ENCODE measurements at places on chromosomes 4 and X.

- DNase-seq, result no peak
Measured at GRCh38 chr4:111652236-111652635, 493.0 kb upstream of the FAM241A start.

- DNase-seq, result no peak
Measured at GRCh38 chr4:74021601-74022000, 16.9 kb downstream of the CXCL3 start.

- DNase-seq, result no peak
Measured at GRCh38 chr4:18103876-18104605, 82.5 kb upstream of the LCORL start.

DNA sequence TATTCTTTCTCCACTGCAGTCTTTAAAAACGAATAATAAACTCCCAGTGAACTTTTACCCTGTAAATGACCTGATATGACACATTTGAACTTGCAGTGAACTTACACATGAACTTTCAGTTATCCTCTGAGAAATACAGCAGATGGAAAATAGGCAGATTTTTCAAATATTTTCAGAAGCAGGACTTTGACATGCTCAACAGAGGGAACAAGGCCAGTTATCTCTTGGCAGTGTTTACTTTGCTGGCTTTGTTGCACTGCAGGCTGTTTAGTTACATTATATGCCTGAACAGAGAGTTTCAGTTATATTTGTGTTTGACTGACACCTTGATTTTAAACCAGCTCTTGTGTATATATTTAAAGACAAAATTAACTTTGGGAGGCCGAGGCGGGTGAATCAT, 47.6 kb upstream of the FGG start:
- DNase-seq, result no peak
